ENCODE measurements at places on chromosomes 7 and 10. TPM values are rescaled to one million over a fixed set of nuclear protein-coding genes. Genes with fewer than 3 reads are reported as not detected.

DNA sequence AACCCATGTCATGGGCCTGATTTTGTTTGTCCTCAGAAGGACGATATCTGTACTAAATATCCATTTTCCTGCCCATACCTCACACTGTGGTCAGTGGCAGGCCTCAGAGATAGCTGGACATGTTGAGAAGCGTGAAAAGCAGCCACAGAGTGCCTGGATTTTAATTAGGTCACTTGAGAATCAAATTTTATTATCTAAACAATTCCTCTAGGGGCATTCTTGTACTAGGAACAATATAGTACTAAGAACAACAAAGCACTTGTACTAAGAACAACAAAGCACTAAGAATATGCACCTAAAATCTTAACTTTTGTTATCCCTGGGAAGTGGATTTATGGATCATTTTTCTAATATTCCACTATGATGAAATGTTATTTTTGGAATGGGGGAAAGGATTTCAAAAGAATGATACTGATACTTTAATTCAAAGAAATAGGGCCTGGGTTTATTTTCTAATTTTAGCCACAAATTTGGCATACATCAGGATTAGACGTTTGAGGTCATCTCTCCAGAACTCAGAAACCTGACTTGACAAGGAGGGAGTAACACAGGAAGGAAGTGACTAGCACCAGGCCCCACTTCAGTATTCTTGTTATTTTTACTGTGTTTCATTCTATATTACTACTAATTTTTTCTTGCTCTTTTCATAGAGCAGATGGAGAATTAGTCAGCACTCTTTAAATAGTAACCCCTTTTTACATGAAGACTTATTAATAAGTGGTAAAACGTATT, 112.2 kb downstream of the EXOC4 start:
- no peak for DNase-seq

DNA sequence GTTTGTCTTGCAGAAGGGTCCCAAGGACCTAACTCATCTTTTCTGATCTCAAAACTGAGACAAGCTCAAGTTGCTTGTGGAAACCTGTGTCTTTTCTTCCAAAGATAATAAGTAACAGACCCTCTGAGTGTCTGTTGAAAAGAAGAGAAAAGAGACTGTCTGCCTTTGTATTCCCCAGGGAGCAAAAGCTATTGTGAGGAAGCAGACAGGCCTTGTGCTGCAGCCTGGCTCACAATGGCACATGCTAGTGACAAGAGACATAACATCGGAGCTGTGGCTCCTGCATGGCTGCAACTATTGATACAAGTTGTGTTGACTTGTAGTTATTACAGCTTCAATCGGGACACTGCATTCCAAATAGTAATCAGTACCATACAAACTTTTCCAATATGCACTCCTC, 202.9 kb downstream of the DKK1 start:
- DNase-seq, result no peak

GRCh38 chr7:26460351-26461085, 168.9 kb downstream of the SNX10 start:
- DNase-seq, result no peak

DNA sequence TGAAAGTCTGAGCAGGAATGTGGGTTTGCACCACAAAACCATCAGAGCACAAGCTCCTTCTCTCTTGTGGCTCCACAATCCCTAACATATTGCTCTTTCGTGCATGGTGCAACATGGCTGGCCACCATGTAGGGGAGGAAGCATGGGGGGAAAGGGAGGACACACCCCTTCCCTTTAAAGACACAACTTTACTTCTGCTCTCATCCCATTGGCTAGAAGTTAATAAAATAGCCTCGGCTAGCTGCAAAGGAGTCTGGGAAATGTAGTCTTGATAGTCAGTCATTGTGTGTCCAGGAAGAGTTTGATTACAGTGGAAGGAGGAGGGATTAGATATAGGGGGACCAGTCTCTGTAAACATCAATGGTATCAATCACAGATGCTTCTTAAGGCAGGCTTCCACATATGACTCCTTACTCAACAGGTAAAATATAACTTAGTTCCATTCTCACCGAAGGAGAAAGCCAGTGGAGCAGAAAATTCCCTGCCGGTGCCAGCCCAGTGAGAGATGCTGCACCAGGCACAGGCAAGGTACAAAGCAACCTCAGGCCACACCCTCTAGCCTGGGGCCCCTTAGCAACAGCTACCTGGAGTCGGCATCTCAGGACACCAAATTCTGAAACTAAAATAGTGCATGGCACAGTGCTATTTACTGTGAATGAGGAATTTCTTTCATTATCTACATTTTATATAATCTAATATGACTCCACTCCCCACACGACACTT, 124.7 kb upstream of the CTBP2 start:
- no peak for DNase-seq

DNA sequence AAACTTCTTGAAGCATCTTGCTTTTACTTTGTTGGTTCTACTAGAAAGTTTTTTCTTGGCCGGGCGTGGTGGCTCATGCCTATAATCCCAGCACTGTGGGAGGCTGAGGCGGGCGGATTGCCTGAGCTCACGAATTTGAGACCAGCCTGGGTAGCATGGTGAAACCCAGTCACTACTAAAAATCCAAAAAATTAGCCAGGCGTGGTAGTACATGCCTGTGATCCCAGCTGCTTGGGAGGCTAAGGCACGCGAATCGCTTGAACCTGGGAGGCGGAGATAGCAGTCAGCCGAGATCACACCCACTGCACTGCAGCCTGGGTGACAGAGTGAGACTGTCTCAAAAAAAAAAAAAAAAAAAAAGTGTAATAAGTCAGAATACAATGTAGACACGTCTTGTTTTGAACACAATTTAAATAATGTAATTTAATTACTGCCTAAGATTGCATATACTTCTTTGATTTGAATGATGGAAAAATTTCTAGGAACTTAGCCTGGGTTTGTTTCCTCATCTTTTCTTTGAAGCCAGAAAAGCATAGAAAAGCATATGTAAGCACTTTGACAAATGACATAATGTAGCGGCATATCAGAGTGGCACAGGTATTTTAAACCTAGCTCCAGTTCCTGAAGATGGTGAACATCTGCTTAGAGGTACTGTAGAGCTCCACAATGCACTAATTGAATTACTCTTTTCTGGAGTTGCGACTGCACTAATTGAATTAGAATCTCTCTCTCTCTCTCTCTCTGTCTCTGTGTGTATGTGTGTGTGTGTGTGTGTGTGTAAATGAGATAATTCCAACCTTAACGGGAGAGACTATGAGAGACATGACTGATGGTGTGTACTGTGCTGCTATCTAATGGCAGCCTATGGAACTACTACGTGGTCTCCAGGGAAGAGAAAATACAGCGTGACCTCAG, 87.8 kb downstream of the BTRC start:
- no peak for DNase-seq

- no peak for DNase-seq
Measured at GRCh38 chr10:103845972-103846371, 9.4 kb downstream of the SH3PXD2A start.

- DNase-seq, result no peak
Measured at GRCh38 chr10:103558911-103559310, 65.4 kb downstream of the NEURL1 start.

GRCh38 chr7:28107960-28108359, 72.6 kb downstream of the JAZF1 start:
- no peak for DNase-seq

DNA sequence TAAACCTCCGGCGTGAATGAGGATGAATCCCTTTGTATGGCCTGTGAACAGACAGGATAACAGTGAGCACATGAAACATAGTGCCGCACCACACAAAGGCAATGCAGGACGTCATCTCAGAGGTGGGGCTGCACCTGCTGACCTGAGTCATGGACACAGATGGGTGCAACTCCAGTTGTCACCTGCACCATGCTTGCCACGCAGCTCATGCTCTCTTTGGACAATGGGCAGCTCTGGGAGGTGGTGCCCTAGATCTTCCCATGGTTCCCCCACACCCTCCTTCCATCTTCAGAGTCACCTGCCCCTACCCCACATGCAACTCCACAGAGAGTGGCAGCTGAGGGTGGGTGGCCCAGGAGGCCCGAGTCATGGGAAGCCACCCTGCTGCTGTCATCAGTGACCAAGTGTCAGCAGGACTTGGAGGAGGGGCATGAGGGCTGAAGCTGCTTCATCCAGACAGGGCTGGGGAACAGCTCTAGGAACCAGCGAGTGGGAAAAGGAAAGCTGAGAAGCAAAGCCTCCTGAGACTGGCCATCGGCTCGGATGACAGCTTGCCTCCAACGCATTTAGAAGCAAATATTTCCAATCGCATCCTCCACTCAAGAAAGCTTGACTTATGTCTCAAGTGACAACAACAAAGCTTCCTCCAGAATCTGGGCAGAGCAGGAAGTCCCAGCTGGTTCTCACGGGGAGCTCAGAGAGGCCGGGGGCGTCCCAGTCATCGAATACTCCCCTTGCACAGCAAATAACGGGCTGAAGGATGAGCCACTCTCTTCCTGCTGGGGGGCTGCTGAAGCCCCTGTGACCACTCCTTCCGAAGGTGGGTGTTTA, 27.1 kb downstream of the VIPR2 start:
- no peak for DNase-seq

DNA sequence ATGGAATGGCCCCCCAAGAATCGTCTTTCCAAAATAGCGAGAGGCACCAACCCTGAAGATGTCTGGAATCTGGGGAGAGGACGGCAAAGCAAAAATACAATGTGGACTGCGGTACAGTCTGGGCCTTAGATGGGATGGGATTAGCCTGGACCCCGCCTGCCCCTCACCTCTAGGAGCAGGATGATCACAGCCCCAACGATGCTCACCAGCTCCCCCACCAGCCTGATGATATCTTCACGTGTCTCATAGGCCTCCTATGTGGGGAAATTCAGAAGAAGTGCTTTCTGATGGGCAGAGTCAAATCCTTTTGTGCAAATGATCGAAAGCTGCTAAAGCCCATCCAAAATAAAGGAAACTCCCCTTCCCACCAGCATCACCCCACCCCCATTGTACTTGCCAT, 18.2 kb downstream of the TRPV5 start:
- DNase-seq, result no peak

DNA sequence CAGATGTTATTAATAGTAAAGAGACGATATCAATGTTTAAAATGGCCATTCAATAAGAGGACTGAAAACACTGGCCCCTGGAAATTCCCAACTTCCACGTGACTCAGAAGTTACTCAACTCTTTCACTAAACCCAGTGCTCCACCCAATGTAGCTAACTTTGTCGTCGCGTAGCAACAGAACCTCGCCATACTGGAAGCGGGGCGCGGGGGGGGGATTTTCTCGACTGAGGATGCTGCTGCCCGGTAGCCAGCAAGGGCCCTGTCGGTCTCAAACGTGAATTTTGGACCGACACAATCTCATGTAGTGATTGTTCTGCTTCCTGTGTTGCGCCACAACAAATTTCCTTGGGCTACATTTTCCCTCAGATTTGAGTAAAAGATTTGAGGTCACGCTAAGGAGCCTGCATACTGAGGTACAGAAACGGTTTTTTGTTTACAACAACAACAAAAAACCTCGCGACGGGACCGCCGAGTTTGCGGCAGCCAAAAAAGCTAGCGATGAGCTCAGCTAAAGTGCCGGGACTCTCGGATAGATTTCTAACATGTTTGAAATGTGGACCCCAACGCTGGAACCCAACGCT, 977 bp upstream of the SFR1 start:
- peak; percentile 96 for DNase-seq

DNA sequence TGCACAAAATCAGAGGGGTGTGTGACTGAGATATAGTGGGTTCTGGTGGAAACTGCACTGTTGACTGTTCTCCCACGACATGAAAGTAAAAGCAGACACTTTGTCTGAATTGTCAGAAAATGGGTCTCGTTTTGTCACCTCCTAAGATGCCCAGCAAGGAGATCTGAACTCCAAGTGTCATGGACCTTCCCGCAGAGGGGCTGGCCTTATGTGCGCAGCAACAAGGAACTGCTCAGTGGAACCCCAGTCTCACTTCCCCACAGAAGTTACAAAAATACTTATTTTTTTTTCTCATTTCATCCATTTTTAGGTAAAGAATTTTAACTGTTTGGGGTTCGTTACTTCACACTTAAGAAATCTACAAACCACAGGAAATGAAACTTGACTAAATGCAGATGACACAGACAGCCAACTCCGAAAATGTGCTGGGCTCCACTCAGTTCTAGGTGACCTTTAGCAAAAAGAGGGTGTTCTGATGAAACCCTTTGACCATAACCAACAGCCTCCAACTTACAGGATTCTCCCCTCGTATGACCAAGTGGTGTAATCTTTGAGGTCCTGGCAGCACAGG, 115.0 kb downstream of the FAM107B start:
- peak; percentile 22 for DNase-seq

- DNase-seq, result no peak
Measured at GRCh38 chr7:98495200-98495955, 94.5 kb upstream of the BAIAP2L1 start.

Gene OLAH
- not detected for total RNA-seq

Gene STMP1
- total RNA-seq, result 26.1 TPM

Gene KCND2
- total RNA-seq, result not detected

Gene LRRD1
- not detected for total RNA-seq

Gene AGAP9
- total RNA-seq, result 5.1 TPM

Gene EPHA1
- 2.8 TPM for total RNA-seq

Gene TRIM56
- total RNA-seq, result 31.9 TPM

Gene CTTNBP2
- total RNA-seq, result not detected

Gene OR6B1
- total RNA-seq, result not detected

Gene NEURL1
- total RNA-seq, result 1.6 TPM

Gene COL1A2
- 0.09 TPM for total RNA-seq

Gene PLXDC2
- total RNA-seq, result 0.38 TPM
